ENCODE measurements at places on chromosomes 7 and 10.

DNA sequence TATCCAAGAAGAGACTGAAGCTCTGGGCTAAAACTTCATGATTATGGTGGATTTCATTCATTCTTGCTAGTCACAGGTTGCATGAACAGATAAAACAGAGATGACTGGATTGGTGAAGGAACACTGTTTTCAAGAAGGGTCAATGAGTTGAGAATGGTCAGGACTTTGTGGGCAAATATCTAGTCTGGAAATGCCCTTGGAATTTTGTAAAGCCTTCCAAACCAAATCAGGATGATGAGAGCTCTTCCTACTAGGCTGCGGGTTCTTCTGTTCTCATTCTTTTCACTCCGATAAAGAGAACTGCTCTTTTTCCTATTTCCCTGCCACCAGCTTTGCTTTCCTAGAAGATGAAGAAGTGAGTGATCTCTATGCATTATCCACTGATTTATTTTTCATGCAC lies 171.4 kb downstream of the ARID5B start:
- no peak for DNase-seq

DNA sequence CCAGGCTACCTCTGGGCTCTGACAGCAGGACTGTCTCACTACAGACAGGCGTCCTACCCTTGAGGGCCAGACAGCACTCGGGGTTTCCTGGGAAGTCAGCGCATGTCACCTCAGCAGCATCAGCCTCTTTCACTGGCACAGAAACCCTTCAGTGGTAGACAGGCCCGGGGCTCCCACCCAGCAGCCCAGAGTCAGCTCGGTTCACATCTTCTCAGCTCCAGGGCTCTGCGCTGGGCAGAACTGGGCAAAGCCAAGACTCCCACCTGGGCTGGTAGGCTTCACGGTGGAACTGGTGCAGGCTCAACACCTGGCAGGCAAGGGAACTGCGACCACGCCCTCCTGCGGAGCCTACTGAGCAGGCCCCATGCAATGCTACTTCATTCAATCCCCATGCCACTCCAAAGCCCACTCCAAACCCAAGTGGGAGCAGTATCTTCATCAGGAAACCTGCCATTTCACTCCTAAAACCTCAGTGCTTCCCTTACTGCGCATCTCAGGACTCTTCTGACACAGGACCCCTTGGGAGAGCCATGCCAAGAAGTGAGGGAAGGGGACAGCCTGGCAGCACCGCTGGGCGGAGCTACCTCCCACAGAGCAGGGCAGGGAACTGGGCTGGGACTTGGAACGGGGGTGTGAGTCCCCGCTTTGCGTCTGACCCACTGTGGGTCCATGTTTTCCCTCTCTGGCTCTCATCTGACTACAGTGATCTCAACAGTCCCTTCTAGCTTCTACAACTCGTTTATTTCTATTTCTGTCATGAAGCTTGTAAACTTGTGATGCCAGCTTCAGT lies 60.4 kb downstream of the SCRN1 start:
- DNase-seq, result no peak

GRCh38 chr7:141697211-141697871 lies 4.6 kb downstream of the DENND11 start:
- peak; percentile 84 for DNase-seq

DNA sequence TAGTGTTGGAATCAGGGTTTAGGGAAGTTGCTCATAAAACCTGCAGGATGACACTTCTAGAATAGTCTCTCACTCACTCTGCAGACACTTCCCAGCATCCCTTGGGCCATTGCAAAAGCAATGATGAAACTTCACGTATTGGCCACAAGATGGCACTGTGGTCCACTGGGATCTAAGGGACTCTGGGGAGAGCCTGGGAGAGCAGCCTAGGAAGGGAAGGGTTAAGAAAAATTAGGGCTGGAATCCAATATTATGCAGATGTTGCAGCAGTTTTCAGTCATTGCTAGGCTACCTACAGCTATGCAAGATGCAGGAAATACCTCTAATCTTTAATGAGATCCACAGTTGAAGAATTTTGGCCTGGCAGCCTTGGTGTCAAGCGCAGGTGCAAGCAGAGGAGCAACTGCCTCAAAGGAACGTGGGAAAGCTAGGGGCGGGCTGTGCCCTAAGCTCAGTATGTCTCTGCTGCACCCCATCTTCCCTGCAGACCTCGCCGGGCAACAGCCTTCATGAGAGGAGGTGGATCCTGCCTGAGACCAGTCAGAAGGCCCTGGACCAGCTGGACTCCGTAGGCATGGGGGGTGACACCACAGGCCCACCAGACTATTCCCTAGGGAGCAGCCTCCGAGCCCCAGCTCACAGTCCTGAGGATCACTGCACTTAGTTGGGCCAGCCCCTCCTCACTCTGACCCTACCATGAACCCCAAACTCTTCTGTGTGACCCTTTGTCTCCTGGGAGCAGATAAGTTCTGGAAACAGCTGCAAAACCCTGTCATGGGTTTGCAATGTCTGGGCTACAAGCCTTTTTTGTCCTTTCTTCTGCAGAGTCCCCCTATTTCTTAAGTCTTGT lies 127.9 kb upstream of the PRSS58 start:
- DNase-seq, result peak; percentile 79

DNA sequence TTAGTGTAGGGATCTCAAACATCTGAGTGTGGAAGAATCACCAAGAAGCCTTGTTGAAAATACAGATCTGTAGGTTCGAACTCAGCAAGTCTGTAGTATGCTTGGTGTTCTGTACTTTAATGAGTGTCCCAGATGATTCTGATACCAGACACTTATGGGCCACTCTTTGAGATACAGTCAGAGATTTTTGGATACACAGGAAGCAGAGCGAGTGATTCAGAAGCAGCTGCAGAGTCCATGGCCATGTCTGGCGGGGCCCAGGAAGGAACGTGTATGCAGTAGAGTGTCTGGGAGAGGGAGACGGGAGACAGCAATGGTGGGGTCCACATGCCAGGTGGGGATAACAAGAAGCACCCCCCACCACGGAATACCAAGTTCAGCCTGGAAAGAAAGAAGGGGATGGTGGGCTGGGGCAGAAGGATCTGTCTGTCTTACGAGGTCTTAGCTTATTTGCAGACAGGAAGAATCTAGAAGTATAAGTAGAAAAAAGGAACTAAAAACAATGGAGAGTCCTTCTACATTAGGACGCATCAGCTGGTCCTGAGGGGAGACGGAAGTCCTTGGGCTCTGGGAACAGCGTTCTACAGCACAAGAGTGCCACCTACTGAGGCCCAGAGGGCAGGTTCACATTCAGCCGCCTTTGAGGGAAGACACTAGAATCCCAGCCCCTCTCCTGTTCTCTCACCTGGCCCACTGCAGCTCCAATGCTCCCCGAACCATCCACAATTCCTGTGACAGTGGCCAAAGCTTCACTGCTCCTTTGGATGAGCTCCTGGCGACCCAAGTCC lies 55.4 kb downstream of the SLC37A3 start:
- peak; percentile 21 for DNase-seq

DNA sequence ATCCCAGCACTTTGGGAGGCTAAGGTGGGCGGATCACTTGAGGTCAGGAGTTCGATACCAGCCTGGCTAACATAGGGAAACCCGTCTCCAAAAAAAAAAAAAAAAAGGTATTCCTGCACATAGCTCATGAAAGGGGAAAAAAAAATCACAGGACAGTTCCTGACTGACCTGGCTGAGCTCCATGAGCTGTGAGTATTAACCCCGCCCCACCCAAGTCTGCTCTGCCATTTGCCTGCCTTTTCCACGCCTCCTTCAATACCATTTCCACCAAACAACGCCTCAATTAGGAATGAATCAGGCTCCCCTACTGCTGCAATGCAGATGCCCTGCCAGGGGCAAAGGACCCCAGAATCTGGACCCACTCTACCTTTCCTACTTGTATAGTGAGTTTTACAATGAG lies 55.0 kb downstream of the PDIA4 start:
- DNase-seq, result peak; percentile 11

DNA sequence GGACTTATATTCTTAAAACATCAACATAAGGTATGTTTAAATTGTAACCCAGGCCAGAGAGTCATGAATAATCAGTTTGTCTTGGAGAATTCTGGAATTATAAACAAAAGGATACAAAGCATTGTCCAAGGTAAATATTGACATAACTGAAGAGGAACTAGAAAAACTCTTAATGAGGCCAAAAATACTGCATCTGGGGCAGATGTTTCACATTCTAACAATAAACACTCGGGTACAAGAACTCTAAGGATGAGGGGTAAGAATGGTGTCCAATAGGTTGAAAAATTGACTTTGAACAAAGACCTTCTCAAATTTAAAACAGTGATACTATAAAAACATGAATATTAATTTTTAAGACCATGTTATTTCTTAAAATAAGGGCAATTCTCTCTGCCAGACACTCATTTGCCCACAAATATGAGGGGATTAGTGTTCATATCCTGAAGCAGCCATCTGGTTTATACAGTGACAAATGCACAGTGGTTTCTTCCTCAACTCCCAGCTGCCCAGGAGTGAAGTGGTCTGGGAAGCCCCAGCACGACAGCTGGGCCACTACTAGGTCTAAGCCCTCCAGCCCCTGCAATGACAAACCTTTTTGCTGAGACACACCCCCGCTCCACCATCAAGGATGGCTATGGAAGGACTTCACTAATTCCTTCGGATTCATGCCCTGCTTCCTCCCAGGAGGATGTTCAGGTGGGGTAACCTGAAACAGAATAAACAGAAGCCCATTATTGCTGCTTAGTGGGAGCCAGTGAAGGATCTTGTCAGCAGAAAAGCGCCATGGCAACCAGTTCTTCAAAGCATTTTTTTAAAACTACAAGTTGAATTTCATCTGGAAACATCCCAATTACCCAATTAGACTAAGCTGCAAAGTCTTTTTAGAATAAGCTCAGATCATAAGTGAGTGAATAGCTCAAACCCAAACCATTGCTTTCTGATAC lies 107.5 kb upstream of the ARID5B start:
- peak; percentile 29 for DNase-seq

- no peak for DNase-seq
These were observed 137.1 kb upstream of the UNC5B start for GRCh38 chr10:71075086-71075758.

- no peak for DNase-seq
These were observed 22.8 kb downstream of the FRMPD2 start for GRCh38 chr10:48251525-48252353.

DNA sequence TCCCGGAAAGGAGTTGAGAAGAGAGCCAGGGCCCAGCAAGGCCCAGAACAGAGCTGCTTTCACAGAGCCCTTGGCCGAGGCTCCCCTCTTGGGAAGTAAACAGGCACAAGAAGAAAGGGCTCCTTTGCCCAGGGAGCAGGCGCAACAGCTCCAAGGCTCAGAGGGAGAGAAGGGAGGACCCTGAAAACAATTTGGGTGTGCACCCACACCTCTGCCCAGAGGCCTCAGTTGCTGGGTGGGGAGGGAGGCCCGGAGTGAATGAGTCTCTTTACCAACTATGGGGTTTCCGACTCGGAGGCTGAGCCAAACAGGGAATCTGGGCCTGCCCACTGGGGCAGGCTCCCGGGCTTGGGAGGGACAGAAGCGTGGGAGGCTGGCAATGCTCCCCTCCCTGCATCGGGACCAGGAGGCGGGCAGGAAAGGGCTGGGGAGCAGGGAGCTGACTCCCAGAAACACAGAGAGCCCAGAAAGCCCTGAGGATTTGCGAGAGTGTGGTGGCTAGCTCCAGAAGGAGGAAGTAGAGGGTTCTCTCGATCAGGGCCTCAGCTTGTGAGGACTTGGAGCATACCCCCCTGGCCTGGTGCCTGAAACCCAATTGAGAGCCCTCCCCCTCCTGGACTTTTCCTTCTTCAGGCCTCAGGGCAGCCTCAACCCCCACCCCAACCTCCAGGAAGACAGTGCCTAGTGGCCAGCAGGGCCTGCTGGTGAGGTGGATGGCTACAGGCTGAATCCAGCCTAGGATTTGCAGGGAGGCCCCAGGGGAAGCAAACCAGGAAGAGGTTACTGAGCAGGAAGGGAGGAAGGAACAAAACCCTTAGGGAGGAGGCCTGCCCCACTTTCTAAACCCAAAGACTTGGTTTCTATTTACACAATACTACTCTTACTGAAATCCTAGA lies 6.2 kb downstream of the C10orf105 start:
- peak; percentile 56 for DNase-seq

DNA sequence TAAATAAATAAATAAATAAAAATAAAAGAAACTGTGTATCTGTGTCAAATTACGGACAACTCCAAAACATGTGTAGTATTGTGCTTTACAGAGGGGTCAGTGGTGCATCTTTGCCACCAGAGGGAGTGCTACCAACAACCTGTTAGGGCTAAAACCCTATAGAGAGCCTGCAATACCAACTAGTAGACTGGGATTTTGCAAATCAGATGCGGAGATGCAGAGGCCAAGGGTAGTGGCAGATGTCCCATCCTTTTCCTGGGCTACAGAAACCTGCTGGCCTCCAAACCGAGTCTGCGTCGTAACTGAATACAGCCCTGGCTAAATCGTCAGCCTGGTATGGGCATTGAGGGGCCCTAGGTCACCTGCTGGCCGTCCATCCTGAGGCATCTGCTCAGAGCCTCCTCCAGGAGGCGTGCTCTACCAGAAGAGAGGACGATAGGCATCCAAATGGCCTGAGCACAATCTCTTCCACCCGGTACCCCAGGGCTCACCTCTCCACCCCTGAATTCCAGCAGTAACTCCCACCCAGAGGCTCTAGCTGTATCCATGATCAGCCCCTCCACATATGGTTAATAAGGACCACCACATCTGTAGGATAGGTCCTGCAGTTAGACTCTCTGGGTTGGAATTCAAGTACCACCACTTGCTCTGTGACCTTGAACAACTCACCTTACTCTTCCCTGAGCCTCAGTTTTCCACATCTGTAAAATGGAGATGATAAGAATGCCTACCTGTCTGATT lies 6.2 kb upstream of the RRP12 start:
- DNase-seq, result peak; percentile 86

DNA sequence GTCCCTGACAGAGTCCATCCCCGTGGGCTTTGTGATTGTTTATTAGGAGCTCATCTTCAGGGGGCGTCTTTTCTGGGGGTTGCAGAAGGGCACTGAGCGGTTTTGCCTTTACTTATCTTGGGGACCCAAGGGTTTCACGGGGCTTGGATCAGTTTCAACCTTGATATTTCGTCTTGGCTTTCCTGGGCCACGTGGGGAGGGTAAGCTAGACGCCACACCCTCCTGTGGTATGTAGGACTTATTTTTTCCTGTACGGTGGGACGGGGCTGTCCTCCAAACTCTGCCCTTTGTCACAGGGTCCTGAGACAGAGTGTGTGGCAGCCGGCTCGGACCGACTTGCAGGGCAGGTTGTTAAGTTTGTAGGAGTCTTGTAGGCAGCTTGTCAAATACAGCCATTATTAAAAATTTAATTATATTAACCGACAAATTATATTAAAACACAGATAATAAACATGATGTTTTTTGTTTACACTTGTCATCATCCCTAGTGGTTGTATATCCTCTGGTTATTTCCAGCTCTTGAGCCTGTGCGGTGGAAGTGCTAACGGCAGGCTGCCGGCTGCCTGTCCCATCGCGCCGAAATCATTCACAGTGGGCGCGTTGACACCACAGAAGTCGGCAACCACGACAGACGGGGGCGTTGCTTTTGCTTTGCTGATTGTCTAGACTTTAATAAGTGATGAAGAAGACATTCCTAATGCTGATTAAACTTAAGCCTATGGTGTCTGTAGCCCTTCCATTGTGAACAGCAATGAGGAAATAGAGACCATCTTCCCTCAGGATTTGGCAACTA lies 193.2 kb downstream of the DNAJB6 start:
- no peak for DNase-seq
